Vagina (tissue), 2 donors: ENCODE measurements at places on chromosomes 1 and 21. TPM values are rescaled to one million over a fixed set of nuclear protein-coding genes. Genes with fewer than 3 reads are reported as not detected.

DNA sequence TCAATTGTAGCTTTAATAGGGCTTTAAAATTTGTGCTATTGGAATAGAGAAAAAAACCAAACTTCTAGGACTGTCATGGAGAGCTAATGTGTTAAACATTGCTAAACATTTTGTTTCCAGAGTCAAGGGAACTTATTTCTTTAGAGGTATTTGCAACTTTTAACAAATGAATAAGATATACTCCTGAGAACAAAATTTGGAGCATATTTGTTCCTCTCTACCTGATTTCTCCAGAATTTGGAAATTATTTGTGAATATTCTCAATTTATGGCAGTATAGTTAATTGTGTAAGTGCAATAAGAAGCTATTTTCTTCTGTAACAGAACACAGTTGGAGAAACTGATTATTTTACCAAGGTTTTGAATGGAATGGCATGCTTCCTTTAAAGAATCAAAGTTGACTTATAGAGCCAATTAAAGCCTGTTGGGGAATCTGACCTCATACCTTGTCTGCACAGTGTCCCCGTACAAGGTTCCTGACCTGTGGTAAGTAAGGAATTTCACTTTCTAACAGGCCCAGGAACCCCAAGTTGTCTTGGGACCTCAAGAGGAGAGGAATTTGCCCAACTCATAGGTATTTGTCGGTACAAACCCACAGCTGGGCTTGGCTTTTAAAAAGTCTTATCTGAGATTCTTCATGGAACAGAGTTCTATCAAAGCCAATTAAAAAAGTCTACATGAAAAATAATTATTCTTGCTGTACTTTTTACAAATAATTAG lies 72.6 kb upstream of the CSF1 start:
- no peak for DNase-seq

GRCh38 chr21:15667010-15667409 lies 62.8 kb upstream of the USP25 start:
- no peak for DNase-seq

GRCh38 chr1:48251323-48251722 lies 28.8 kb downstream of the SLC5A9 start:
- DNase-seq = no peak

GRCh38 chr1:170929835-170930554 lies 5.3 kb upstream of the MROH9 start:
- DNase-seq = no peak

DNA sequence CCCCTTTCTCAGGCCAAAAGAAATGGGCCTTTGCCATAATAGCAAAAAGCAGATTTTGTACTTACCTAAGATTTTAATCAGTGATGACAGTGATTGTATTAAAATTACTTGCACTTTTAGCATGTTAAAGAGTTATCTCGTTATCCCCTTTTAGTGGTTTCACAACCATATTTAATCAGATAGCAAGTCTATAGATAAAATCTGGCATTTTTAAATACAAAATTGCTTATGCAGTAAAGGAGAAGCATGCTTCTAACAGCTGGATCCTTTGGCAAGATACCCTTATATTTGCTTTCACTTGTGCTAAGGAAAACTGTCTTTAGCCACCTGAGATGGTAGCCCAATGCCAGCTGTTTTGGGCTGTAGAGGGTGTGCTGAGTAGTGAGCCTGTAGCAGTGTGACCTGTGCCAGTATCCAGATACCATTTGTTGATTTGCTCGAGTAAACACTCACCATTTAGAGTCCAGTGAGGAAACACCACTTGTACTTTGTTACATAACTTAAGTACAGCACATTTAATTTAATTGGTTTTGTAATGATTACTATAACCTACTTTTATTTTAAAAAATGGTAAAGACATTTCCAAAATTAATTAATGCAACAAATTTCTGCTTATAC lies 314.4 kb upstream of the ZP4 start:
- DNase-seq = no peak

GRCh38 chr1:160108888-160109662 lies 6.5 kb upstream of the ATP1A2 start:
- no peak for DNase-seq

DNA sequence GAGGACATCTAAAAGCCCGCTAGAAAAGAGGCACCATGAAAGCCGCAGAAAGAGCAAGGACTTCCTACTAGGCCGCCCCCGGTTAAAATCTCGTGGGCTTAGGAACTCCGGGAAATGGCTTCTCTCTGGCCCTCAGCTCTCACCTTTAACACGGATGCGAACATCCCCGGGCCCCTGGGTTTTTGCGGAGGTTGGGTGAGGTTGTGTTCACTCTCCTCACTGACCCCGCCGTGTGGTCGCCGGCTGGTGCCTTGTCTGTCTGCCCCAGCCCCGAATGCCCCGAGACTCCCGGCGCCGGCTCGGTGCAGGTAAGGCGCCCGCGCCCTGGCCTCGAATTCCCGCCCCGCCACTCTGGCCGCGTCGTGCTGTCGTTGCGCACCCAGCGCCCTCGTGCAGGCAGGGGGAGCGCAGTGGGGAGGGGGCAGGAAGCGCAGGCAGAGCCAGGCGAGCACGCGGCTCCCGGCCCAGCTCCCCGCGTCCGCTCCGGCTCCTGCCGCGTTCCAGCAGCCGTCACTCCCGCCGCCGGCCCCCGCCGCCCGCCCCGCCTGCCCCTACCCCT lies at the start of gene SHISAL2A:
SHISAL2A (plus strand) TSS at position 437 of the 559 bp plus-strand sequence. CDS start 326 bp downstream, outside the sequence.
- DNase-seq = no peak

DNA sequence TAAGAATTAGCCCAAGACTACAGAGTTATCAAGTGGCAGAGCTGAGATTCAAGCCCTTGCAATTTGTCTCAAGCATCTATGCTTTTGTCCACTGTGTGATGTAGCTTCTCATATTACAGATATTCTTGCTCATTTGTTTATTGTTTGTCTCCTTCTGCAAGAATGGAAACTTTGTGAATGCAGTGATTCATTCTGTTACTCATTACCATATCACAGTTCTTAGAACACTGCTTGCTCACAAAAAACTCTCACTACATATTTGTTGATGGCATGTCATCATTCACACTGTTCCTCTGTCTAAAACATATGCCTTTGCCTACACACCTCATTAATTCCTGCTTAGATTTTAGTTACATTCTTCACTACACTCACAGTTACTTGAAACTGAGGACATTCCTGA lies 1198.9 kb downstream of the PLA2G4A start:
- DNase-seq = no peak

Gene GPR25
- total RNA-seq = 5.9 TPM

Gene CHI3L1
- total RNA-seq = 51.3 TPM

Gene SOX13
- total RNA-seq = 41.0 TPM
